ENCODE measurements at places on chromosomes 3 and 15.

DNA sequence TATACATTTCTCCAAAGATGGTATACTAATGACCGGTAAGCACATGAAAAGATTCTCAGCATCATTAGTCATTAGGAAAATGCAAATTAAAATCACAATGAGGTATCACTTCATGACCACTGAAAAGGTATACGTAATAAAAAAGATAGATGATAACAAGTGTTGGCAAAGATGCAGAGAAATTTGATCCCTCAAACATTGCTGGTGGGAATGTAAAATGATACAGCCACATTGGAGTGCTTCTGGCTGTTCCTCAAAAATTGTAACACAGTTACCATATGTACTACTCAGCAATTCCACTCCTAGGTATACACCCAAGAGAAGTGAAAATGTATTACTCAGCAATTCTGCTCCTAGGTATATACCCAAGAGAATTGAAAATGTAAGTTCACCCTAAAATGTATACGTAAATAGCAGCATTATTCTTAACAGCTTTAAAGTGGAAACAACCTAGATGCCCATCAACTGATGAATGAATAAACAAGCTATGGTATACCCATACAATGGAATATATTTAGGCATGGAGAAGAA lies 25.0 kb upstream of the KY start:
- DNase-seq = no peak

GRCh38 chr15:36579792-36580431 lies 486 bp downstream of the CDIN1 start:
- no peak for DNase-seq

- no peak for DNase-seq
Observed at GRCh38 chr3:42031808-42032480, 59.2 kb upstream of the TRAK1 start.

- no peak for DNase-seq
Observed at GRCh38 chr3:170128977-170129431, 52.5 kb downstream of the PHC3 start.

GRCh38 chr3:84980011-84980410 lies 21.2 kb downstream of the CADM2 start:
- DNase-seq = no peak

- no peak for DNase-seq
Observed at GRCh38 chr3:181725131-181725731, 13.5 kb downstream of the SOX2 start.

- no peak for DNase-seq
Observed at GRCh38 chr3:141465221-141465620, 21.6 kb upstream of the RASA2 start.

DNA sequence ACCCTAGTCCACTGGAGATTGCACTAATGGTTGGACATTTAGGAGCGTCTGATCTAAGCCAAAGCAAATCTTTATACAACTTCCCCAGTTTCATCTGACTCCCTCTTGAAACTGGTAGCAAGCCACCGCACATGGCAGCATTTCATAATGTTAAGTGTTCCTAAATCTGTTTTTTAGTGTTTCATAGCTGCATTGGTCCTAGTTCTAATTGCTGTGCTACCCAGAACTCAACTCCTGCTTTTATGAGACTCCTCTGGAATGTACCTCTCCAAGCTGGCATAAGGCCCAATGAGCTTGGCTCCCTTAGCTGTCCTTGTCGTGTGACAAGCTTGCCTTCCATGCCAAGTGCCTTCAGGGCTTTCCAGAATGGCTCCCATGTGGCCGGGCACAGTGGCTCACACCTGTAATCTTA lies 65.3 kb upstream of the FLNB start:
- DNase-seq = no peak

- no peak for DNase-seq
Observed at GRCh38 chr3:168051531-168052471, 43.9 kb downstream of the GOLIM4 start.

GRCh38 chr3:146125951-146126350 lies 35.0 kb downstream of the PLOD2 start:
- DNase-seq = peak; percentile 79

- no peak for DNase-seq
Observed at GRCh38 chr3:141659821-141660613, 78.1 kb upstream of the RNF7 start.

Measured in AG09319 (cell line).